ENCODE measurements at places on chromosomes 4 and X.

DNA sequence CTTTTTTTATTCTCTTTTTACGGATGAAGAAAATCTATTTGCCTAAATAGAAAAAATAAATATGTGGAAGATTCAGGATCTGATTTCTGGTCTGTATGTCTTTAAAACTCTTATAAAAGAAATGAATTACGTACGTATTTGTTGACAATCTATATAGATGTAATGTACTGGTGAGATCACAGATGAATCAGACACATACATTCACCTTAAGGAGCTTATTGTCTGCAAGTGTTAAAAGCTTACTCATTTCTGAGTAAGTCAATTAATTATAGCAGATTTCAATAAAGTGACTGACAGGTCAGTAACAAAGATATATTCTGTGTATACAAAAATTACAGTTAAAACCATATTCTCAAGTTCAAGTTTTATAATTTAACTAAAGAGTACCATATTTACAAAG lies 66.6 kb upstream of the NAF1 start:
- DNase-seq = no peak

GRCh38 chr4:83283181-83283580 lies 1.4 kb downstream of the COQ2 start:
- DNase-seq = no peak

DNA sequence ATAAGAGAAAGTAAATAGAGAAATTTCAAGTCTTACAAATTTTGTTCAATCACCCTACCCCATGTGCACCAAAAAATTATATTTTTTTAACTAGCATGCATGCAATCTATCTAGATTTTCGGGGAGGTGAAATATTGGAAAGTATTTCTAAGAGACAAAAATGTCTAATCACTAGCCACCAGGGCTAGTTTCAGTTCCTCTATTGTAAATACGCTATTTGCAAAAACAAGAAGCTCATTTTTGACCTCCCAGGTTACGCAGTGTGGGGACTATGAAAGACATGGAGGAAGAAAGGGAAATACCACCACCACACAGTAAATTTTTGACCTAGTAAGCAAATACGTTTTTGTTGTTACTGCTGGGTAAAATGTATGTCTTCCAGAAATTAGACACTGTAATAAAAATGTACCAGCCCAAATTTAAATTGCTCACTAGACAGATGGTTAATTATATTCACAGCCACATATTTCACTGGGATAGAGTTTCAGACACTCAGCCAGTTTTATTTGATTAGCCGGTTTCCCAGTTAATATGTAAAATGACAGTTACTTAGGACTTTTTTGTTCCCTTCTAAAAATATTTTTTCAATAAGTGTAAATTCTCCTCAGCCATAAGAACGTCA lies 2.2 kb downstream of the NEXMIF start:
- DNase-seq = no peak

- no peak for DNase-seq
These were observed 15.0 kb downstream of the CLDN2 start for GRCh38 chrX:106935175-106935574.

DNA sequence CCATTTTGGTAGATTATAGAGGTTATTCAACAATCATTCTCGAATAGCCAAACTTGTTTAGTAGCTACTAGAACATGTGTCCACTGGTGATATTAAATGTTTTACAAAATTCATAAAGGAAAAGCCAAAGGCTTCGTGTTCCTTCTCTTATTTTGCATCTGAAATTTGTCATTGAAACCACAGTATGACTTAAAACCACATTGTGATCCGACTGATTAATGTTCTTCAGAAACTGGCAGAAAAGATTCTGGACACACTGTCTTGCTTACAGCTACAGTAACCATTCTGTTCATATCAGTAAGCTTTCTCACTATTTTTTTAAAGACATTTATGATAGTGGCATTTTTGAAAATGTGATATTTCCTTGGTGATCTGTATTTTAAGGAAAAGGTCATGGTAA lies 2.6 kb upstream of the SMARCA1 start:
- no peak for DNase-seq

DNA sequence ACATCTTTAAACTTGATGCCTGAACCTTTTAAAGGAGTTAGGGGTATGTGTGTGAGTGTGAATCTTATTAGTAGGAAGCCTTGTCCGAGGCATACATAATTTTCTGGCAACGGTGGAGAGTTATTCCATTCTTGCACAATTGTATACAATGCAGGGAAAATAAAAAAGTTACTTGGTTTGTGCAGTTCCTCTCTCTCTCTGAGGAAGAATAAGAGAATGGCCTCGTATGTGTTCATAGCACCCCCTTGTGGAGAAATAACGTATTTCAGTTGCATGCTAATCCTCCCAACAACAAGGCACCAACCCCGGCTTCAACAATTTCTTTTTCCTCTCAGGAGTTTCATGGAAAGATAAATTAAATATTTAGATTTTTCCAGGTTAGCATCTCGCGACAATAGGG lies 33.7 kb upstream of the FGF13 start:
- DNase-seq = no peak

- no peak for DNase-seq
These were observed 4.4 kb downstream of the GABRE start for GRCh38 chrX:151970027-151970426.

DNA sequence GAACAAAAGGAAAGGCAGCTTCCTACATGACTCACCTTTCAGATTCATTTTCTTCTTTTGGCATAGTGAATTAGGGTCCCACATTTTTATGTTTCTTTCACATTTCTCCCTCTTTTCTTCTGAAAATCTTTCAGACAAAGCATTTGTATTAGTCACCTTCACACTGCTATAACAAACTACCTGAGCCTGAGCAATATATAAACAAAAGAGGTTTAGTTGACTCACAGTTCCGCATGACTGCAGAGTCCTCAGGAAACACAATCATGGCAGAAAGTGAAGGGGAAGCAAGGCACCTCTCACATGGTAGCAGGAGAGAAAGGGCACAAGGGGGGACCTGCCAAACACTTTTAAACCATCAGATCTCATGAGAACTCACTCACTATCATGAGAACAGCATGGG lies 36.9 kb downstream of the MAGEA9 start:
- no peak for DNase-seq

DNA sequence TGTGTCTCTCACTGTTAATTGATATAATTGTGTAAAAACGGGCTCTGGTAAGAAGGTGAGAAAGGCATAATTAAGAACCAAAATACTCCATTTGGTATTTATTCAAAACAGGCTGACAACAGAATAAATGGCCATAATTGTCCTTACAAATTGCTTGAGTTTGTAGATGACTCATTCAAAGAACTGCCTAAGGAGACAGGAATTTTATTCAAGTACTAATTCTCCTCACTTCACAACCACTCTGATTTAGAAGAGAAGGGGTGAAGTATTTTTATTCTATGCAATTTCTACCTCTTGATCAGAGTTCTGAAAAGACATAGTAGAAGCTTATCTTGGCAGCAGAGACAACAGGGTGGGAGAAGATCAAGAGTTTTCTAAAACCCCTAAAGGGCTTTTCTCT lies 43.1 kb downstream of the ATP11C start:
- no peak for DNase-seq

DNA sequence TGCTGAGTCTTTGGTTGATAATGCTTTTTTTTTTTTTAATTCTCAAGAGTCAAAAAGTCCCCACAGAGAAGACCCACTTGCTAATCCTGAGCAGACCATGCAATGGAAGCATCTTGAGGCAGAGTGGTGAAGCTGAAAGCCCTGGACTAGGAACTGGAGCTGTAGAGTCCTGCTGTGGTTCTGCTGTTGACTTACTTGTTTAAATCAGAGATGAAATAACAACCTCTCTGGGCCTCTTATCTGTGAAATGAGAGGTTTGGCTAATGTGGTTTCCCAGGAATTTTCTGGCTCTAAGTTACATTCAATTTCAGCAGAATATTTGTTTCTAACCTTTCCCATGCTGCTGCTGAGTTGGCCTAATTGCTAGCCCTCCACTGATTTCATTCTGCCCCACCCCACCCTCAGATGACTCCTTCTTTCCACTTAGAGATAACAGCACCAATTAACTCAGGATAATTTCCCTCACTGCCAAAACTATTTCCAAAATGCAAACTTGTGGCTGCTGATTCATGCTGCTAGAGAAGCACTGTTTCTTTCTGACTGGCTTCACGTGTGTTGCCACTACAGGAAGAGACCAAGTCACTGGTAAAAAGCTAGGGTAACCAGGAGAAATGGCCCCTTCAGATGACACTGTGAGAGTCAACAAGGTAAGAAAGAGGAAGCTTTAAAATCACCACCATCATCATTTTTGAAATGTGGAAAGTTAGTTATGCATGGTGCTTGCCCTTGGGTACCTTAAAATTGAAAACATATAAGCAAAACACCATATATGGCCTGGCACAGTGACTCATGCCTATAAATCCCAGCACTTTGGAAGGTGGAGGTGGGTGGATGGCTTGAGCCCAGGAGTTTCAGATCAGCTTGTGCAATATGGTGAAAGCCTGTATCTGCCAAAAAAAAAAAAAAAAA lies 326.4 kb downstream of the DCHS2 start:
- DNase-seq = no peak

DNA sequence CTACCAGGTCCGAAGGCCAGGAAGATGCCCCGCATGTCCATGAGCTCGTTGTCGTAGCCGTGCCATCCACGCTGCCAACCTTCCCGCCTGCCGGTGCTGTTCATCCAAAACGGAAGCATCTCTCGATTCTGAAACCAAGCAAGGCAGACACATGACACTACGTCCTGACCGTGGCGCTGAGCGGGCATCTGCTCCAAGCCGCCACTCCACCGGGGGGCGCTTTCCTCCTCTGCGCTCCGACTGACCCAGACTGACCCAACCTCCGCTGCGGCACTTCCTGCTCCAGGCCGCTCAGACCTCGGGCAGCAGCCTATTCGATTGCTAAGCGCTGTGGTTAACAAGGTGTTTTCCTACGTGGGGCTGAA lies 120.5 kb downstream of the ENPP6 start:
- DNase-seq = no peak

- DNase-seq = no peak
These were observed 162.7 kb upstream of the SLC7A11 start for GRCh38 chr4:138404801-138405200.

- no peak for DNase-seq
These were observed 75.1 kb downstream of the TSPAN5 start for GRCh38 chr4:98583265-98583664.

GRCh38 chrX:10747975-10748374 lies 127.6 kb upstream of the MID1 start:
- DNase-seq = no peak

DNA sequence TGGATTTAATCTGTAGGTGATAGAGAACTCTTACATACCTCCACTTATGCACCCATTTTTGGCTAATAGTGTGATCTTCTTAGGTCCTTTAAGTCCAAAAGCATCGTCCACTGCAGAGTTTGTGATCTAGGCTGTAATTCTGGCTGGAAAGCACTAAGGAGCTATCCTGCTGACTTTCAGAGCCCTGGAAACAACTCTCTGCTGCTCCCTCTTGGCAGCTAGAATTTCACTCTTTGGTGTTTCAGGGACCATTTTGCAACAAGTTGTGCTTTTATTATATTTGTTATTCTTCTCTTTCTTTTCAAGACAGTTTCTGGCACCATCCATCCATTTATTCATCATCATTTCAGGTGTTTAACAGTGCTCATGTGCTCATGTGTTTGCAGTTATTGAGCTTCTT lies 130.0 kb downstream of the RBM46 start:
- DNase-seq = no peak

DNA sequence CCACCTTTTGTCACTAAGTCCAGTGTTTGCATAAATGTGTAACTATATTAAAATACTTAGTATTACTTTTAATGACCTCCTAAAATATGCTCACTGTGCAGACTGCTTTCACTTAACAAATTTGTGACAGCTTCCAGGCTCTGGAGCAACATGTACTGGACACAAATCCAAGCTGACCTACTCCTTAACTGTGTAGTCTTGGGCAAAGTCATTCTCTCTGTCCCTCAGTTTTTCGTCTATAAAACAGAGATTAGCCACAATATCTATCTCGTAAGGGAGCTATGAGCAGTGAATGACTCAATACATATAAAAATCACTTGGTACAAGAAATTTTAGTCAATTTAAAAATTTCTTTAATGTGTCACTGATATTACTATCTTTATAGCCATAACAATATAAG lies 20.4 kb upstream of the RAB40A start:
- DNase-seq = no peak

DNA sequence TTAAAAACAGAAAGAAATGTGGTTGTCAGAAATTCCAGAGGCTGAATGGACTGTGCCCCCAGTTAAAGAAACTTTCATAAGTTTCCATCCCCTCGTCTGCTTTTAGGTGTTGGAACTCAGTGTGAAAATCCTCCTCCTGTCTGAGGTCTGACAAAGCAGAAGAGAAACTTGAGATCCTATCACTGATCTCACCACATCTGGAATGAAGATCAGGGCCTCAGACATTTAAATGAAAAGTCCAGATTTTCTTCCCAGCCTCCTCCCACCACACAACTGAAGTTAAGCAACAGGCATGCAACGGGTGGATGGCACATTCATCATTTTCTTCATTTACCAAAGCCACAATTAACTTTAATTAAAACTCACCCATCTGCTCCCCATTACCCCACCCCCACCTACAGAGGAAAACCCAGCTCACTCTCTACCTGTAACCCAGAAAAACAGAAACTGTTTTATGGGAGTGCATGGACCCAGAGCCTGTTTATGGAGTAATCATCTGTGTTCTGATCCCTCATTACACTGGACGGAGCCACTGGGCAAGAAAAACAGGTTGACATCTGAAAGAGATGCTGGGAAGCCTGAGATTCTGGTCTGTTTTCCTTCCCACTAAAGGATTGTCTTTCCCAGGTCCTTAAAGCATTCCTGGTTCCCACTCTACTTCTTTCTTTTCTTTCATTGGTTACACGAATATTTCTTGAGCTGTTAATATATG lies 58.1 kb upstream of the HOPX start:
- no peak for DNase-seq

Data from effector CD8-positive, alpha-beta T cell (primary cell).